ENCODE measurements at places on chromosomes 16 and 17.

DNA sequence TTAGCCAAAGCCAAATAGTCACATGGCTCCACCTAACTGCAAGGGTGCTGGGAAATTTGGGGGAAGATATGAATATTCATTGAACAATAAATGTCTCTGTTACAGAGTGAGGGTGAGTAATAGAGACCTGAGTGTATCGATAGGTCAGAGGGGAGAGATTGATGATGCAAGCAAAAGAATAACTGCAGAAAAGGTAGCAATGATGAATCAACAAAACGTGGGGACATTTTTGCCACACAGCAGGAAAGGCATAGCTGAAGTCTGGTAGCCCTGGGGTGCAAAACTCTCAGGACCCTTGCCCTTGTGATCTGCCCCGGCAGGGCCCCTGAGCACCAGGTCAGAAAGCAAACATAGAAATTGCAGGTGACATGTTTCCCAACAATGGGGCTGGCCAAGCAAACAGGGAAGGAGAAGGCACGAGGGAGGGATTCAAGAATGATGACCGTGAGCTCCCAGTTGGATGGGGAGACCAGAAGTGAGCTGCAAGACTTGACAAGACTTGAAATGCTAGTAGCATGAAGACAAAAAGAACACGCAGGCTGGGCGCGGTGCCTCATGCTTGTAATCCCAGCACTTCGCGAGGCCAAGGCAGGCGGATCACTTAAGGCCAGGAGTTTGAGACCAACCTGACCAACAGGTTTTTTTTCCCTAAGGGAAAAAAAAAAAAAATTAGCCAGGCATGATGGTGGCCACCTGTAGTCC, 12.7 kb upstream of the HERPUD1 start:
- DNase-seq = no peak

- no peak for DNase-seq
Measured at GRCh38 chr17:82734987-82735866, at the start of gene FN3K. Gene FN3K (plus strand): TSS chr17:82735615. CDS start chr17:82735637, 22 bp downstream.

DNA sequence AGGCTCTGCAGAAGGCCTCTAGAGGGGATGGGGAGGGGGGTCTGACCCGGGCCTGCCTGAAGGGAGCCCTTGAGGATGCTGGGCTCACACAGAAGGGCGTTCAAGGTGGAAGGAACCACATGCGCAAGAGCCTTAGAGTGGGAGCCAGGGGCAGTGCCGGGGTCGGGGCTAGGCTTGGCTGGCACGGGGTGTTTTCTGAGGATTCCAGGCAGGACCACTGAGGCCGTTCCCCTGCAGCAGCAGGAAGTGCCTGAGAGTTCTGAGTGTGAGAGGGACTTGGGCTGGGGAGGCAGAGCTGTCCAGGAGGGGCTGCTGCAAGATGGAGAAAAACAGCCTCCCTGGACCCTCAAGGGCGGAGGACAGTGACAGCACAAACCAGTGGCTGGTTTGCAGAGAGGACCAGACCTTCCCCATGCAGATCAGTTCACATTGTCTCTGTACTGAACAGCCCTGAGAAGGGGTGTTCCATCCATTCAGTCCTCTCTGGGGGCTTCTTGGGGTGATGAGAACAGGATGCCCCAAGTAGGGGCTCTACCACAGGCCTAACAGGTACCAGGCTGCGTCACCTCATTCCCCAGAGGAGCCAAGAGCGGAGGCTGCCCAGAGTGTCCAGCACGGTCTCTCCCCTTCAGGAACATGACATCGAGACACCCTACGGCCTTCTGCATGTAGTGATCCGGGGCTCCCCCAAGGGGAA, 3.4 kb downstream of the NDRG4 start:
- no peak for DNase-seq

DNA sequence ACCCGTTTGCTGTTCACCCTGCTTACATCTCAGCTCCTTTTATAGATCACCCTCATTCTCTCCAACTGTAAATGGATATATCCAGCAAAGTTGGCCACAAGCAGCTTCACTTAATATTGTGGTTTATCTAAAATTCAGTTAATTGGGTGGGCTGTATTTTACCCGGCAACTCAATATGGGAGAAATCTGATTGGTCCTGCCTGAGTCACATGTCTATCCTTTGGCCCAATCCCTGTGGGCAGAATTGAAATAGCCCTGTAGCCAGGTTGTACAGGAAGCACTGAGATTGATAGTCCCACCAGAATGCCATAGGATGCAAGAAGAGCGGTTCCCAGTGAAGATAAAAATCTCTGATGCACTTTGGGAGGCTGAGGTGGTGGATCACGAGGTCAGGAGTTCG, 73.2 kb downstream of the AIPL1 start:
- no peak for DNase-seq

GRCh38 chr16:10640934-10641333, 53.8 kb downstream of the TEKT5 start:
- DNase-seq = no peak

DNA sequence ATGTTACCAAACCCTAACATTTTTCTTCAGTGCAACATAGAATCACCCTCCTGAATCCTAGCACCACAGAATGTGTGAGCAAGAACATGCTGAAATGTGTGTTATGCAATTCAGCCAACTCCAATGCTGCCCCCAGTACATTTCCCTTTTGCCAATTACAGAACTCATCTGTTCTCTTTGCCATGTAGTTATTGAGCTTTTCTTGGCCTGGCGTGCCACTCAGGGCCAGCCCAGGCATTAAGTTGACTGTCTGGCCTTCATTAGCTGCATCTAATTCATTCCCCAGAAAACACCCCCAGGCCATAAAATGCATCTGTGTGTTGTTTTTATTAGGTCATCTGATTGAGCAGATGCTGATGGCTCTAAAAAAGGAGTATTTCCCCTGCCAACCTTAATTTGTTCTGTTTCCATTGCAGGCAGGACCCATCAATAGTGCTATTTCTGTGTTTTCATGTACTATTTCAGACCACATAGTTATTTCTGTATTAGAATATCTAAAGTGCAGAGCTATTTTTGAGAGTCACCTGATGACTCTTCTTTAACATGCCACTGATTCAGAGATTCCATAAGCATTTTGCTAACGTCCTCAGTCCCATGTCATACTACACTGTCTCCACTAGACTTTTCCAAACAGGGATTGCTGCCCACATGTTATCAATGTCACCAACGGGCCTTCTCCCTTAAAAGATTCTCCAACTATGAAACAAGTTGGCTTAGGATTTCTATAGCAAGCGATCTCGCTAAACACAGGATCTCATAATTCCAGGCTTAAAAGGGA, 969.7 kb downstream of the CDH11 start:
- DNase-seq = no peak

DNA sequence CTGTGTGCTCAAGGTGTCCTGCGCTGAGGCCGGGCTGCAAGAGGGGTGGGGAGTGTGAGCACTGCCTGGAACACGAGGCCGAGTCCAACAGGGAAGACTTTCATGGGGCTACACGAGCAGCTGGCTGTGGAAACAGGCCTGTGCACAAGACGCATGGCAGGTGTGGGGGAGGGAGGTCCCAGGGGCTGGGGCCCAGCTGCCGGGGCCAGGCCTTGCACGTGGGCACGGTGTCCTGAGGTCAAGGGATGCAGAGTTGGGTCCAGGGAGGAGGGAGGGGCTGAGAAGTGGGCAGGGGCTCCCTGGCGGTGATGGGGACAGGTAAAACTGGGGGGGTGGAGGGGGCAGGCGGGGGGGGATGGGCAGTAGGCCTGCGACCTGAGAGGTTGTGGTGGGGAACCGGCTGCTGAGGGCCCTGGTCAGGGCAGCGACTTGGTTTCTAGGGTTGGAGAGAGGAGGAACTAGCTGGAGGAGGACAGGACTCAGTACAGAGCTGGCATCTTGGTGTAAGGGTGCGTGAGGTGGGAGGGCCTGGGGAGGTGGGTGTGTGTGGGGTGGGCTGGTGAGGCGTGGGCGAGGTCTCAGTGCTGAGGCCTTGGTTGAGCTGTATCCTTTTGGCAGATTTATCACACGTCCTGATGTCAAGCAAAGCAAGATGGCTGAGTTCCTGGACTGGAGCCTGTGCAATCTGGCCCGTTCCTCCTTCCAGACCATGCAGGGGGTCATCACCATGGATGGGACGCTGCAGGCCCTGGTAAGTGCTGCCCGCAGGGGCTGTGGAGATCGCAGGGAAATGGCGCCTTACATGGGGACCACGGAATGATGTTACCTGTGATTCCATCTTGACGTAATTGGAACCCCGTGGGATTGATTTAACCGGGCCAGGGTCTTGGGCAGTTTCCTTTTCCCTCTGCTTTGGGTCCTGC, 29.4 kb downstream of the TBCD start:
- DNase-seq = no peak

GRCh38 chr17:4577386-4577993, 6.8 kb upstream of the SMTNL2 start:
- no peak for DNase-seq

GRCh38 chr16:50600582-50601283, 52.5 kb downstream of the NKD1 start:
- DNase-seq = no peak

DNA sequence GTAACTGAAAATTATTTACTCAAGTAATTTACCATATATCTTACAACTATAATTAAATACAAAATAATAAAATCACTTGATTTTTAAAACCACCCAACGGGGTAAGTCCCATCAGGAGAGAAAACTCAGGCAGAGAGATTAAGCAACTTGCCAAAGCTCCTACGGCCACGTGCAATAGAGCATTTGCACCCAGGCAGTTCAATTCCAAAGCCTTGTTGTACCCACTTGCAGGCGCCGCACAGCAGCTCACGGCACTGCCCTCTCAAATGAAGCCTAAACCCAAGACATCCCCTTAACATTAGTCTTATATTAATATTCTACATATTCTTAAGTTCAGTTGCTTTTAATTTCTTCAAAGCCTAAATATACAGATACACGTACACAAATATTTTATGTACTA, 75.7 kb downstream of the SPAG9 start:
- no peak for DNase-seq
